CD4-positive, alpha-beta T cell treated with Interleukin-4 for 4 hours (primary cell): ENCODE measurements at places on chromosomes 12 and 14.

- no peak for DNase-seq
Measured at GRCh38 chr12:56212361-56212760, 9.4 kb downstream of the RNF41 start.

DNA sequence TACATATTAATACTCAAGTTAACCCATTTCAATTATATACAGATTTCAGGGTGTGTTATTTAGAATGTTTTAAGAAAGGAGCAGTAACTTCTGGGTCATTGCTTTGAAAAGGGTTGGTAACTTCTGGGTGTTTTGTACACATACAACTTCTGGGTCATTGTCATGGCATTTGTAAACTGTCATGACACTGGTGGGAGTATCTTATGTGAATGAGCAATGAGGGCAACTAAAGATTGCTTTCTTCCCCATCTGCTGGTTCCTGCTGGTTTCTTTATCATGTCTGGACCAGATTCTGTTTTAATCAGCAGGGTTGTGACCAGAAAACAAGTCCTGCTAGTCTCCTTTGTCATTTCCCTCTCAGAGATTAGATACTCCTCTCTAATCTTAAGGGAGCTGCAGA, 713.3 kb downstream of the LRFN5 start:
- DNase-seq, result no peak

DNA sequence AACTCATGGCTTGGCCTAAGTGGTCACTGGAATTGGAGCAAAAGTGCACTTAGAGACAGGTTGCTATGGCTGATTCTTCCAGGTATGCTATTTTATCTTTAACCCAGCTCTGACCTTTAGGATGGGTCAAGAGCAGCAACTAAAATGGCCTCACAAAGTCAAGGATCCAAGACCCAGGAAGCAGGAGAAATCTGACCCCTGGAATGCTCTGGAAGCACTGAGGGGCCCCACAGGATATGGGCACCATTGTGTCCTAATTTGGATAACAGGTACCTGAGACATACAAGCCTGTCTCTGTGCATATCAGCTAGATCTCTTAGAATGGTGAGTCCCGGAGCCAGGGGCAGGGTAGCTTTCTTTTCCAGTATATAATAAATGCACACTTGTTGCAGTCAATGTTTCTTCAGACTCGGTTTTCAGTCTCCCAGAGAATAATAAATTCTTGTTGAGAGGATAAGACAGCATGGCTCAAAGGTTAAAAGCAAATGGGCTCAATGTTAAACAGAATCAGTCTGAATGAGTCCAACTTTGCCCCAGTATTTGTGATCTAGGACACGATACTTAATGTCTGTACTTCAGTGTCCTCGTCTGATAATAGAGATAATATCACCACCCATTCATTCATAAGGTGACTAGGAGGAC, 29.3 kb upstream of the TMCC3 start:
- DNase-seq, result no peak

- DNase-seq, result no peak
Measured at GRCh38 chr14:50647753-50648152, 20.4 kb downstream of the SAV1 start.

- no peak for DNase-seq
Measured at GRCh38 chr14:90678846-90679362, 137.3 kb downstream of the TTC7B start.

GRCh38 chr12:108046650-108047049, 82.4 kb upstream of the WSCD2 start:
- no peak for DNase-seq

- no peak for DNase-seq
Measured at GRCh38 chr14:71711619-71712018, 220.6 kb upstream of the RGS6 start.

GRCh38 chr14:42719391-42719790, 1112.7 kb downstream of the LRFN5 start:
- DNase-seq, result no peak

DNA sequence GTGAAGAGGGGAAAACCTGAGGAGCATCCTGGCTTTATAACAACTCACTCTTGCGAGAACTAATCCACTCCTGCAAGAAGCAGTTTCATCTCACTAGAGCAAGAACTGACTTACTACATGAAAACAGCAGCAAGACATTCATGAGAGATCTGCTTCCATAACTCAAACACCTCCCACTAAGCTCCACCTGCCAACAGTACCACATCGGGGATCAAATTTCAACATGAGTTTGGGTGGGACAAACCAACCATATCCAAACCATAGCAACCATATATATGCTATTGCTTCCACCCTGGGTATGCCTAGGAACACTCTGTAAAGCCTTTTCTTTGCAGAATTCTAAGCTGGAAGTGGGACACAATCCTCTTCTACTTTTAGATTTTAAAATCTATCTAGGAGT, 13.9 kb upstream of the AVPR1A start:
- DNase-seq, result no peak

DNA sequence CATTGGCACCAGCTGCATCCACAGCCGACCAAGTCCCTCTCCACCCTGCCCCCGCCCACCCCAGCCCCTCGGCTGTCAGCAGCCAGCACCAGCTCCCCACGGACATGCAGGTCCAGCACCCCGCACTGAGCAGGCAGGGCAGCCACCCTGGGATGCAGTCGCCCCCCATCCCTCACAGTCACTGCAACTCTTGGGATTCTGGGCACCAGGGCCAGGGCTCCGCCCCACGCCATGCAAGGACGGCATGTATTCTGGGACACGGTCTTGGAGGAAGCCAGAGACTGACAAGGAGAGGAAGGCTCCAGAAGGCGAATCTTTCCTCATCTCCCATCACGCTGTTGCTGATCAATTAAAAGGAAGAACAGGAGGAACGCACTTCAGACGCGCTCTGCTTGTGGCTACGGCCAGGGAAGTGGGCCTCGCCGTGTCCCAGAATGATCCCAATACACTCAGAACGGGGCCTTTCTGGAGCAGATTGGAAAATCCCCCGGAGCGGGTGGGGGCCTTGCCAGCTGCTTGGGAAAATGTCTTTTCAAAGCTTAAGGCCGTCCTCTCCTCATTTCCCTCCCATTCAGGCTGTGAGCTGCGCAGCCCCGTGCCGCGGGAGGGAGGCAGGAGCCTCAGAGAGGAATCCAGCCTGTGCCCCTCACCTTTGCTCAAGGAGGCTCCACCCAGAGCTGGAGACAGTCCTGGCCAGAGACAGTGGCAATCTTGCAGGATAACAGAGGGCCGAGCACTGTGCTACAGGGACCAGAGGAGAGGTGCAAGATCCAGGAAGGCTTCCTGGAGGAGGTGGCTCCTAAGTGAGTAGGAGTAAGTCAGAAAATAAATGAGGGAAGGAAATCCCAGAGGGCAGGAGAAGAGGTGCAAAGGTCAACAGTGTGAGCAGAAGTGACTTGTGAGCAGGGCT, 54.1 kb upstream of the DIO3 start:
- no peak for DNase-seq

- DNase-seq, result no peak
Measured at GRCh38 chr12:47214771-47215170, 135.0 kb upstream of the AMIGO2 start.

DNA sequence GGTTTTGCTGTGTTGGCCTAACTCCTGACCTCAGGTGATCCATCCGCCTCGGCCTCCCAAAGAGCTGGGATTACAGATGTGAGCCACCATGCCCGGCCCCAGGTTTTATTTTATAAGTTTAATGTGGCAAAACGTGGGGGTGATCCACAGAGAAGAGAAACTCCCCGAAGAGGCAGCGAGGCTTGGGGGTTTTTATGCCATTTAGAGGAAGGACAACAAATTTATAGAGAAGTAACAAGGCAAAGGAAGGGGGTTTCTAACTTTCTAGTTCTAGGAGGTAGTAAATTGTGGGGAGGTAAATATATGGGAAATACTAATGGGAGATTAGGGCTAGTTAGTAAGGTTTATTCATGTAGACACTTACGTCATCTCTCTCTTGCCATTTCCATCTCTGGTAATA, 17.2 kb upstream of the PHC1 start:
- no peak for DNase-seq

GRCh38 chr12:13503094-13503835, 306.7 kb downstream of the EMP1 start:
- no peak for DNase-seq
